ENCODE measurements at places on chromosomes 4 and X.

DNA sequence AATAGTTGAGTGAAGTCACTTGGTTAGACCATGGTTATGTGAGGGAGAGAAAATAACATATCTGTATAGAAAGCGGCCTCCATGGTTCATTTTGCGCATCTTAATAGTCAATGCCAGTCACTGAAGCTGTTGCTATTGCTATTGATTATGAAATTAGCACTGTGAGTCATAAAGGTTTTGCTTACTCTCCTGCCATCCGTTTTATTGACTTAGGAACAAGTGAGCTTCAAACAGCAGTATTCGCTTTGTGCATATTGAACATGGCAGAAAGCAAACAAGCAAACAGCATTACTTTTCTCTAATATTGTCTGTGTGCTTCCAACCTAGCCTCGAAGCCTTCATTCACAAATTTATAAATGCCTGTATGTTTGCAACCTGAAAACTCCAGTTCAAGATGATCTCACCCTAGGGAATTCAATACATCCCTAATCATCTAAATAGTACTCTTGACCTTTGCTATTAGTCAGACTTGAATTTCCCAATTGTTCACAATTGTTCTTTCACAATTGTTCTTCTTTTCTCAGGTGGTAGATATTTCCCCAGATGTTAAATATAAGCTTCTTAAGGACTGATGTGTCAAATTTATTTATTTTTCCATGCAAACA, 55.9 kb upstream of the GABRA2 start:
- no peak for DNase-seq

- DNase-seq, result no peak
Measured at GRCh38 chr4:140296335-140297220, 76.9 kb upstream of the SCOC start.

DNA sequence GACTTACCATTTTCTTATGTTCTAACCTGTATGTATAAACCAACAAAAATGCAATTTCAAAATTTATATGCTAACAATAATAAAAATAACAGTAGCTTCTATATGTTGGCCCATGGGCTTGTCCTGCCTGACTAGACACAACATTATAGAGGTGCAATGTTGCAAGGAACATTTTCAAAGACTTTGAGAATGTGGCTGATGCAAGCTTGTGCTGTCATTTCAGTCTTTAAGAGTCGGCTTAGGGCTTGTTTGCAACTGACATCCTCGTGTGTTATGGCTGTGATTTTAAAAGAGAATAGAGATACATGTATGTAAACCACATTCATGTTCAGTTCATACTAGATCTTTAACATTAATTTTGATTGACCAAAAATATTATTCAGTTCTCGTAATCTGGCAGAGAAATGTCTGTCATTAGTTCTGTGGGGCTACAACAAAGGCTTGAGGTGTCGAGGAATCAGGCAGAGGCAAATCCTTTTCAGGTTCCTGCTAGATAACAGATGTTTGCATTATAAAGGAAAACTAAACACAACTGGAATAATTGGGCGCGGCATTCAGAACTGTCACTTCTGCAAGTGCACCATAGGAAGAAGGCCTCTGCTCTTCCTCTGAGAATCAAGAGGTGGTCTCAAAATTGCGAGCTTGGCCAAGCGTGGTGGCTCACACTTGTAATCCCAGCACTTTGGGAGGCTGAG, 13.1 kb downstream of the TMSB4X start:
- DNase-seq, result no peak

GRCh38 chr4:189826657-189827056, 114.0 kb upstream of the FRG1 start:
- DNase-seq, result no peak

DNA sequence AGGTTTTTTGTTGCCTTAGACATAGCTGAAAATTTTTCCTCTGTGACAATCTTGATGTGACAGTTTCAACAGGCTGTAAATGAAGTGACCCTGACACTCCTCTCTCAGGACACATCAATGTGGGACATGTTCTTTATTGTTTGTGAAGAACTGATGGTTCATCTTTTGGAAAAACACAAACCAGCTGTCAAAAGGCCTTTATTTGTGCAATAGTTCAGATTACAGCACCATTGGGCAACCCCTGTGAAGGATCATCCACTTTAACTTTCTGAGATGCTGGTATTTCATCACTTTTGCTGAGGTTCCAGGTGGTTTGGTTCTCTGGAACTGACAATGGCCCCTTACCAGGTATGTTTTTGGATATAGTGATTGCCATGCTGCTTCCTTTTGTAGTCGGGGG, 40.3 kb downstream of the OSTC start:
- no peak for DNase-seq

- DNase-seq, result no peak
Measured at GRCh38 chr4:147340591-147341120, 140.2 kb upstream of the EDNRA start.

DNA sequence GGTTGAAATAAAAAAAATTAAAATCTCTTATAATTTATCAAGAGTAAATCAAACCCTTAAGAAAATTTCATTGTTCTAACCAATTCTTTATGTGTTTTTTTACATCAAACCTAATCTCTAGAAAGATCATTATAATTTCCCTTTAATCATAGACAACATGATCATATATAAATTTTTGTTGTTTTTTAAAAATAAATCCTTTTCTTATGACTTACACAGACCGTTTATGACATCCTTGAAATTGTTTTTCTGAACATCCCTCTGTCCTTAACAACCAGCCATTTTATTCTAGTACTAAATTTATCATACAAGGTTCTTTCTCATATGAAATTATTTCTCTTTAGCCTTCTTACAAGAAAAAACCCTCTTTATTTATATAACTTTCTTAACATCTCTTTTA, 62.7 kb upstream of the GABRE start:
- no peak for DNase-seq

DNA sequence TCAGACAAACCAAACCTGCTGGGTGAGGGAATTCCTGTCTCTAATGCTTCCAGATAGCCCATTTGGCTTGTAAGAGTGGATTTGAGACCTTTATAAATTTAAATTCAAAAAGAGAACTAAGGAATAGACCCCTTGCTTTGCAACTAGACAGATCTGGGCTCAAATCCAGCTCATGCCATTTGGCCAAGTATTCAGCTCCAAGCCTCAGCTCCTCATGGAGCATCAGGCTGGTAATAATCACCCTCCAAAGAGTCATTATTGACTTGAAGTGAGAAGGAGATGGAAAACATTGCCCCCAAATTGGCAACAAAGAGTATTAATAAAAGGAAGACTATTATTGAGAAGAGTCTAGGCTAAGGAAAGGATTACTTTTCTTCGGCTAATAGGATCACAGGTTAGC, 134.7 kb downstream of the PDE5A start:
- DNase-seq, result no peak

DNA sequence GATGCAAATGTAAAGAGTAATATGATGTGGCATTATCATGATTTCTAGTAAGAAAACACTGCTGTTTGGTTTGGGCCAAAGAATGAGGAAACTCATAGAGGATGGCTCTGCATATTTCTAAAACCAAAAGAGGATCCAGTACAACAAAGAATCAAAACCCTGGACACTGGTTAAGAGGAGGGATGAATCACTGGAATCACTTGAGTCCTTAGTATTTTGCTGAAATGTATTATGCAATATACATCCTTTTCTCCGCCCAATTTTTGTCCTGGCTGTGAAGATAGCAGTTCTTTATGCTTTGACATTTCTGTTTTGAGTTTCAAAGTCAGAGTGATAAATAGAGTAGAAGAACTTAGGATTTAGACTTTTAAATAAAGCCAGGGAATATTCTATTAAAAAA, 345.9 kb downstream of the PACRGL start:
- DNase-seq, result no peak

- no peak for DNase-seq
Measured at GRCh38 chrX:117680286-117680685, 436.3 kb downstream of the KLHL13 start.

DNA sequence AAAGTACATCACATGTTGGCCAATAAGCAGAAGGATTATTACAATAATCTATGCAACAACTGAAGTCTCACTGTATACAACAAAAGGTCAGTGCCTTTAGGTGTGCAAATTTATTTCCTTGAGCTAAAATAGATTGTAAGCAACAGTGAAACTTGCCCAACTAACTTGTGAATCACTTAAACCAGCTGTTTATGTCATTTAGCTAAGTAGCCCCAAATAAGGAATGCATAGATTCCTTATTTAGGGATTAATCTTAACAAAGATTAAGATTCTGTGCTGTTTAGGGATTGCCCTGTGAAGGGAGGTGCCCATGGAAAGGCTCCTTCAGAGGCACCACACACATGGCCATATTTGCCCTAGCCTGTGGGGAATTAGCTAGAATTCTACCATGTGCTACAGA, 168.6 kb downstream of the MAML3 start:
- no peak for DNase-seq

GRCh38 chrX:77793946-77794345, 7.9 kb upstream of the ATRX start:
- no peak for DNase-seq

DNA sequence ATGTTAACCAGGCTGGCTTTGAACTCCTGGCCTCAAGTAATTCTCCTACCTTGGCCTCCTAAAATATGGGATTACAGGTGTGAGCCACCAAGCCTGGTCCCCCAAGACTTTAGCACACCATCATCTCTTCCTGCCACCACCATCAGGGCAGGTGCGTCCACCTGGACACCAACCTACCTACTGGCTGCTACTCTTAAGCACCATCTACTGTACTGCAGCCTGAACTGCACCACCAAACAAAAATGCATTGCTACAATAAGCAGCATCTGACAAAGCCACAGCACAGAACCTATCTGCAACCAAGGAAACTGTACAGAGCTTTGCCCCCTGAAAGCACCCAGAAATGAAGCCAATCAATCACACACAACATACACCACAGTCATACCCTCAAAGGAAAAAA, 139.7 kb downstream of the EFHC2 start:
- DNase-seq, result no peak

GRCh38 chr4:7126981-7127380, 59.1 kb upstream of the GRPEL1 start:
- no peak for DNase-seq

- DNase-seq, result no peak
Measured at GRCh38 chrX:153755136-153755535, 8.9 kb upstream of the PLXNB3 start.

DNA sequence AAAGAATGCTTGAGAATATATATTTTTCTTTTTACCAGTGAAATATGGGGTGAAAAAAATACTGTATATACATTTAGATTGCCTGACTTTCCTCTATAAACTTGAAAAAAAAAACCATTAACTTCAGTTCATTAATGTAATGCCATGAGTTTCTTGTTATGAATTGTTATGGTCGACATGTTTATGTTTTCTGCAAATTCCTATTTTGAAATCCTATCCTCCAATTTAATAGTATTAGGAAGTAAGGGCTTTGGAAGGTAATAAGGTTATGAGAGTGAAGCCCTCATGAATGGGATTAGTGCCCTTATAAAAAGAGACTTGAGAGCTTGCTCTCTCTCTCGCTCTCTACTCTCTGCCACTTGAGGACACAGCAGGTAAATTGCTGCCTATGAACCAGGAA, 211.4 kb downstream of the LDB2 start:
- DNase-seq, result no peak

DNA sequence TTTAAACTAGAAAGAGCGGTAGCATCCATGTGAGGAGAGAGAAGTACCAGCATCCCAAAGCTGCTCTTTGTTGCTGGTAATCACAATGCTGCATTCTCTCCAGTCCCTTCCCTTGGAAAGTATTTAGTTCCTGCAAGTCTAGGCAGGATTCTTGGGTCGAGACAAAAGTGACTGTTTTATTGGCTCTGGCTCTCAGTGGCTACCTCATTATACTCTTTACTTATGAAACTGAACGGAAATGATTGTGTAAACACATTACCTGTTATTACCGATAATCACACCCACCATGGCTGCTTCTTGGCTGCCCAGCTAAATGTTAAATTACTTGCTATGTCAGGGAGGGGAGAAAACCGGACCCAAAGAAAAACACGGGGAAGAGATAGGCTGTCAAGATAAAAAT, 26.2 kb downstream of the ATXN3L start:
- DNase-seq, result no peak

DNA sequence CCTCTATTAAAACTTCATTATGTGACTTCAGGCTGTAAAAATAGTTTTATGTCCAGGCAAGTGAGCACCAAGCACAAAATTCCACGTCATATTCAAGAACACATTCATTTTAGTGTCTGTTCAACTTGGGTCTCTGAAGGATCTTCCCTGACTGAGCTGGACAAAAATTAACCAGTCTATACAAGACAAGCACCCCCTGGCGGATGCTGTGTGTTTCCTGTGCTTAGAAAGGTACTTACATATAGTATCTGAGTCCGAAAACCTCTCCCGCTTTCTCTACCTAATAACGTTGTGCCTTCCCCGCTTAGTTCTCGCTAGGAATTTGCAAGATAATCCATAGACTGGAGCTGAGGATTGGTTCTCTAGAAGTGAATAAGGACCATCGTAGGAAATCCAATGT, 2214.5 kb upstream of the TENM3 start:
- DNase-seq, result no peak

DNA sequence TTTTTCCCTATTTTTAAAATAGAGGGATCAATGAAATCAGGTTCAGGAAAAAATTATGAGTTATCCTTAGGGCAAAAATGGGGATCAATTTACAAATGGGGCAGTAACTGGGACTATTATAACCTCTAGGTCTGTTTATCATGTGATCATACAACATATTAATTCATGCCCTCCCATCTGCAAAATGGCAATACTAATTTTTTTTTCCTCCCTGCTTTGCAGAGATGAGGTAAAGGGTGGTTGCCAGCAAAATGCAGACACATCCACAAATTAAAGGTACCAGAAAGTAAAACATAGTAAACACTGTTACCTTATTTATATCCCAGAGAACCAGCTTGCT, 467 bp downstream of the HSD17B11 start:
- no peak for DNase-seq

DNA sequence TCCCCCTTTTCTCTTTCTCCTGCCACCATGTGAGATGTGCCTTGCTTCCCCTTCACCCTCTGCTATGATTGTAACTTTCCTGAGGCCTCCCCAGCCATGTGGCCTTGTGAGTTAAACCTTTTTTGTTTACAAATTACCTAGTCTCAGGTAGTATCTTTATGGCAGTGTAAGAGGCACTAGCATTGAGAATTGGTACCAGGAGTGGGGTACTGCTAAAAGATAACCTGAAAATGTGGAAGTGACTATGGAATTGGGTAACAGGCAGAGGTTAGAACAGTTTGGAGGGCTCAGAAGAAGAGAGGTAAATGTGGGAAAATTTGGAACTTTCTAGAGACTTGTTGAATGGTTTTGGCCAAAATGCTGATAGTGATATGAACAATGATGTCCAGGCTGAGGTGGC, 182.0 kb downstream of the CHM start:
- no peak for DNase-seq

GRCh38 chrX:337331-337831, 18.8 kb upstream of the GTPBP6 start:
- no peak for DNase-seq

DNA sequence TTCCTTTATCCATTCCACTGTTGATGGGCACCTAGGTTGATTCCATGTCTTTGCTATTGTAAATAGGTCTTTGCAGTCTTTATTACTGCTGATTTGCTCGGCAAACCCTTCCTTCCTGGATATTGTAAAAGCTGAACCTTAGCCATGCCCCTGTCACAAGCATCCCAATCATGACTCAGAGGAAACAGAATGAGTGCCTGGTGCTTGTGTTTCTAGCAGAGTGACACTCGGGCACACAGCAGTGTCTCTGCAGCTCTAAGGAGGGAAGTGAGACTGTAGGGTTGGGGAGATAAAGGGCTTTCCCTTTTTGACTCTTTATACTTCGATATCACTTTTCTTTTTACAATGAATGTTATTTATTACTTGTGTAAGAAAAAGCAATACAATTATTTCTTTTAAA, 83.3 kb downstream of the AKAP4 start:
- DNase-seq, result no peak
